Stimulated activated CD8-positive, alpha-beta memory T cell treated with anti-CD3 and anti-CD28 coated beads, Interleukin-7, amount 100 ng/mL, for 4 hours (primary cell): ENCODE measurements at places on chromosomes 2 and 18.

DNA sequence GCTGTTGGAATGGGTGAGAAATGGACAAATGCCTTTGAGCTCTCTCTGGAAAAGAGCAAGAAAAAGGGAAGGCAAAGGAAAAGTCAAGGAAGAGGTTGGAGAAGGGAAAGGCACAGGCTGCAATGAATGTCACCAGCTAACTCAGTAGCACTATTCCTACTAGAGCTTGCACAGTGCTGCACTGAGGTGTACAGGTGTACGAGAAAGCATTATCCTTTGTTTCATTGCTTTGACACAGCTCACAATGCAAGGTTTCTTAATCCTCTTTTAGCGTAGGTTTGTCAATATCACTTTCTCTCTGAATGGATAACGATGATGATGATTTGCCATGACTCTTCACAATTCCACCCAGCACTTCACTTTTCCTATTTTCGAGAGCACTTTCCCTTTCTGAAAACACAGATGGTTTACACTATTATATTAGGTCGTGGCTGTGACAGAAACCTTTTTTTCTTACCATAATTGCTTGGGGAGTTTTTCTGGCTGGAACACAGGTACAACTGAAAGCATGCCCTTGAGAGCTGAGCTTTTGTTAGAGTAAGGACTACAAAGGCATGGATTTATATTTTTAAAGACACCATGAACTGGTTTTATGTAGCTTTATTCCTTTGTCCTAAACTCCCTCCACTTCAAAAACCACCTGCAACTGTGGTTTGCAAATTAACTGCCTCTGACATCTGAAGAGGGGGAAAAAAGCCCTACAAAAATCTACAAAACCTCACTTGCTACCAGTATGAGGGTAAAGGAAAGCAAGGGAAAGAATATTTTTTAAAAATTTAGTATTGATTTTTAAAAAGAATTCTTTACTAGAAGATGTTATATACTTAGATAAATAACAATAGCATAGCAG, 265.5 kb downstream of the TGIF1 start:
- DNase-seq, result no peak

- DNase-seq, result no peak
Observed at GRCh38 chr2:218748741-218749441, 33.1 kb upstream of the CYP27A1 start.

- DNase-seq, result no peak
Observed at GRCh38 chr2:174446531-174446930, 40.3 kb downstream of the GPR155 start.

GRCh38 chr2:158810731-158811460, 15.8 kb downstream of the DAPL1 start:
- no peak for DNase-seq

- no peak for DNase-seq
Observed at GRCh38 chr2:12302140-12302539, 414.6 kb upstream of the TRIB2 start.

- DNase-seq, result no peak
Observed at GRCh38 chr2:3349211-3349693, 28.4 kb downstream of the EIPR1 start.

- DNase-seq, result peak; percentile 57
Observed at GRCh38 chr18:75070625-75071483, 138.1 kb downstream of the PTGR3 start.

GRCh38 chr2:240322991-240323390, 112.5 kb upstream of the GPC1 start:
- DNase-seq, result no peak

DNA sequence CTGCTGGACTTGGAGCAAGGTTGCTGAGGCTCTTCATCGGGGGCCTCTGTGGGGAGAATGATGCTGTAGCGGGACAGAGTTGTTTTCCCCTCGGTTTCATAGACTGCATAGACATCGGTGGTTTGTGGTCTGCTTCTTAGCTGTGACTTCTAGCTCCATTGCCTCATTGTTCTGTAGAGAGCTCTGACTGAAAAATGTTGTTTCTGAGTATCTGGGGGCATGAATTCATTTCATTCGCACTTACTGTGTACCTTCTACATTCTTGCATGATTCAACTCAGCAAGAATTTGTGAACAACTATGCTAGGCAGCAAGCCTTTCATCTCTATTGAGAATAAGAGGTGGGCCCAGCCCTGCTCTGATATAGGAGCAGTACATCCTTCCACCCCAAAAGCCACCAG, 406.8 kb downstream of the NBAS start:
- DNase-seq, result no peak

- no peak for DNase-seq
Observed at GRCh38 chr2:49640630-49641029, 486.3 kb upstream of the FSHR start.

- DNase-seq, result no peak
Observed at GRCh38 chr2:42248846-42249245, 79.7 kb downstream of the EML4 start.

GRCh38 chr2:154291511-154291910, 407.0 kb upstream of the KCNJ3 start:
- no peak for DNase-seq

- DNase-seq, result no peak
Observed at GRCh38 chr18:23471486-23471885, 18.4 kb downstream of the RIOK3 start.

DNA sequence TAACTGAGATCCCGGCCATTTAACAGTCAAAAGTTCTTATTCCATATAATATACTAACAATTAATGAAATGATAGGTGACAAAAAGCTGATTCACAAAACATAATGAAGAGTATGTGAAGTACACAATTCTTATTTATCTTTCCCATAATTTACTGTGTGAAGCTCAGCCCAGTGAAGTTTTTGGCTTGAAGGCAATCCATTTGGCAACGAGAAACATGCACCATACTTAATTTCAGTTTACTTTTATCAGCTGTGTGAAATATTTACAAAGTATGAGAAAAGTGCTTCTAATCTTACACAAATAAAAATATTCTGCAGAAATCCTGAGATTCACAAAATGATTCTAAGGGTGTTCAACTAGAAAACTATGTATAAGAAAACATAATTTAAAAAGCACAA, 12.3 kb downstream of the FAM98A start:
- DNase-seq, result no peak

- no peak for DNase-seq
Observed at GRCh38 chr2:130791617-130791939, 36.2 kb downstream of the AMER3 start.

DNA sequence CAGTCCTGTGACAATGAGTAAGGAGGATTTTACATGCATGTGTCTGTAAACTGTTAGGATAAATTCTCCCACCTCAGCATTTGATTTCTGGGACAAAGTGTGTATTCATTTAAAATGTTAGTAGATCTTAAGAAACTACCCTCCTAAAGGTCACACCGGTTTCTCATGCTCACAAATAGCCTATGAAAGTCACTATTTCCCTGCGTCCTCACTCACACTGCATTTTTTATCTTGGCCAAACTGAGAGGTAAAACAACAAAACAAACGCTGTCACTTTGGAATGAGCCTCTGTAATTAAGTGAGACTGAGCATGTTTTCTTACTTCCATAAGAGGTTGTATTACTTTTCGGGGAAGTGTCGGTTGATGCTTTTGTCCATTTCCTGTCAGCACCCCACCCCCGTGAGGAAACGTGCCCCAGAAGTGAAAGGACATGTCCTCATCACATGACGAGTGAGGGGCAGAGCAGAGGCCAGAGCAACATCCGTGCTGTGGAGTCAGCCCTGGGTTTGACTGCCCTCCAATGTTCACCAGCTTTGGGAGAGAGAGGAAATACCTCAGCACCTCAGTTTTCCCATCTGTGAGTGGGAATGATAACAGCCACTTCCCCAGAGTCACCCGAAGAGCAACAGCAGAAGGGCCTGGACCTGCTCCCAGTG, 3.1 kb downstream of the GYPC start:
- peak; percentile 47 for DNase-seq

DNA sequence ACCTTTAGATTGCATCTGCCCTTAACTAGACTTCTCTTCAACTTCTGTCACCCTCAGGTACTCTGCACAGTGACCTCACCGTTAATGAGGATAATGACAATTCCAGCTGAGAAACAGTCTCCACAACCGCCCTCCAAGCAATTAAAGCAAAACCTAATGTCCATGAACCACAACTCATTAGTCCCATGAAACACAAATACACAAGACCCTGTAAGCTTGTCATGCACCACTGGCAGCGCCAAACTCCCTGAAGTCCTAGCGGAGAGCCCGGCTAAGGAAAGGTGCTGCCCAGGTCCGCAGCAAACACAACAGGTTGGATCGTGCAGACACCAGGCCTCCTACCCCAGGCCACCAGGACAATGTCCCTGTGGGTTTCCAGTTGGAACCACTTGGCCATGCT, 7.4 kb downstream of the SMAD7 start:
- DNase-seq, result no peak

- DNase-seq, result no peak
Observed at GRCh38 chr18:47470941-47471340, 219.5 kb upstream of the SKOR2 start.
